ENCODE measurements at places on chromosomes 2 and 18. TPM values are rescaled to one million over a fixed set of nuclear protein-coding genes. Genes with fewer than 3 reads are reported as not detected.

DNA sequence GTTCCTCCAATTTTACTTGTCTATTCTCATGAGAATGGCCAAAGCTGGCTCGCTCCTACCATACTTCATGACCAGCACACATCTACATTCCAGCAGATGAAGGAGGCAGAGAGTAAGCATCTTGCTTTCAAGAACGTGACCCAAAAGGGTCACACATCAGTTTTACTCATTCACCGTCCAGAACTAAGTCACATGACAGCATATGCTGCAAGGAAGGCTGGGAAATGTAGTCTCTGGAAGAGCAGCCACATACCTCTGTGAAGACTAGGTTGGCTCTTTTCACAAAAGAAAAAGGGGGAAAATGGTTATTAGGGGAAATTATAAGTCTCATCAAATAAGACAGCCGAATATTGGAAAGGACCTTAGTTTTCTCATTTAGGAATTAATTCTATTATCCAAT is 835.3 kb downstream of the EPHA4 start:
- no peak for DNase-seq

DNA sequence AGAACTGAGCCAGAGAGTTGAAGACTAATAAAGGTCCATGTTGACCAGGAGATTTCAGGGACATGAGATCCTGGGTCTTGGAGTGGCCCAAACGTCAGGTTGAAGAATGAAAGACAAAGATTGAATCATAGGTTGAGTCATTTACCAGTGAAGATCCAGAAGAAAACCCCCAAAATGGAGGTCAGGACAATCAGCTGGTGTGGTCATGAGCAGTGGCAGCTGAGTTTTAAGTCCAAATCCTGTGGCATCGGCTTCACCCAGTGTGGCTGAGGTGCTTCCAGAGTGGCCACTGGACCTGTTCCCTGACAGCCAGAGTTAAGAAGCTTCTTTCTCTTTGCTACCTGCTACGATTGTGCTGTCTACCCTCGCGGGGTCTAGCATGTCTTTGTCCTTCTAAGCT is 234.0 kb downstream of the BCL2 start:
- DNase-seq: no peak

GRCh38 chr18:26483633-26484032 is 64.7 kb downstream of the KCTD1 start:
- no peak for DNase-seq

The ANKRD29 gene
- total RNA-seq: 20.9 TPM

The ITPRIPL1 gene
- total RNA-seq: 1.4 TPM

GRCh38 chr2:72533765-72534164 is 292.1 kb downstream of the EXOC6B start:
- DNase-seq: peak; percentile 15

The SATB2 gene
- 54.5 TPM for total RNA-seq

- DNase-seq: no peak
Observed at GRCh38 chr18:35662293-35663062, 80.9 kb downstream of the GALNT1 start.

The SCN2A gene
- 5.0 TPM for total RNA-seq

- DNase-seq: no peak
Observed at GRCh38 chr2:159297042-159297707, 10.7 kb upstream of the WDSUB1 start.

The C2orf80 gene
- total RNA-seq: not detected

DNA sequence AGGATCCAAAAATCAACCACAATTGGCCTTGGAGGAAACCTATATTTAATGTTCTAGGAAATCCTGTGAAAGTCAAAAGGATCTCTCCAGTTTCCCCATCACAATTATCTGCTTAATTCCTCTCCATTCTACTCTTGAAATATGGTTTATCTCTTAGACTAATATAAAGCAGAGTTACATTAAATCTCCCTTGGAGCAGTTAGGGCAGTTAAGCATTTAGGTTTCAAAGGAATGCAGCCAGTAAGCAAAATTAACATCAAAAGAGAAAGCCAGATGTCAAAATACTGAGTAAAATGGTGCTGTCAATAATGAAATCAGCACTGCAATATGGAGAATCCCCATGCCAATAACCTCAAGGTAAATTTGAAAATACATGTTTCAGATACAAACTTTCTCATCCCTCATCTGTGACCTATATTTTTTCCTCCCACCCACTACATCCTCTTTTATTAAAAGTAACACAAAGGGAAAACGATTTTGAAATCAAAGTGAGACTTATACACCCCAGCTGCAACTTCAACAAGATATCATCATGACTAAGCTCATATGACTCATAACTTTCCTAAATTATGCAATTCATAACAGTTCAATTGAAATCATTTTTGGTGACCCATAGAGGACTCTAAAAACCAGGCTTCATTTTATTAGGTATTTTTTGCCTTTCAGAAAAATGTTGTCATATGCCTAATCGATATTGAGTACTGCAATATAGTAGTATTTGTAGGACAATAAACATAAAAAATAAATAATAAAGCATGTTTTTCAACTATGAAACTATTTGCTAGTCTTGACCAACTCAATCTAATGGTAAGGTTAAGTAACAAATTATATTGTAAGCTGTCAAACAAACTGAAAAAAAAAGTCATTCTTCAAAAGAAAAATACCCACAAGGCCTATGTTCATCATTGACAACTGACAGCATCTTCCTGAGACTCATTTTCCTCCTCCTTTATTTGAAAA is 3.1 kb downstream of the ADAM17 start:
- DNase-seq: peak; percentile 90

- DNase-seq: no peak
Observed at GRCh38 chr2:119821266-119821665, 61.5 kb downstream of the PTPN4 start.

GRCh38 chr18:1102848-1103247 is 198.2 kb downstream of the ADCYAP1 start:
- DNase-seq: no peak

The NT5DC4 gene
- not detected for total RNA-seq

The ODC1 gene
- total RNA-seq: 109 TPM

The ATP5MC3 gene
- total RNA-seq: 87.2 TPM

- no peak for DNase-seq
Observed at GRCh38 chr2:132999421-132999820, 329.4 kb upstream of the LYPD1 start.

GRCh38 chr2:69026026-69026425 is 13.0 kb downstream of the ANTXR1 start:
- no peak for DNase-seq

DNA sequence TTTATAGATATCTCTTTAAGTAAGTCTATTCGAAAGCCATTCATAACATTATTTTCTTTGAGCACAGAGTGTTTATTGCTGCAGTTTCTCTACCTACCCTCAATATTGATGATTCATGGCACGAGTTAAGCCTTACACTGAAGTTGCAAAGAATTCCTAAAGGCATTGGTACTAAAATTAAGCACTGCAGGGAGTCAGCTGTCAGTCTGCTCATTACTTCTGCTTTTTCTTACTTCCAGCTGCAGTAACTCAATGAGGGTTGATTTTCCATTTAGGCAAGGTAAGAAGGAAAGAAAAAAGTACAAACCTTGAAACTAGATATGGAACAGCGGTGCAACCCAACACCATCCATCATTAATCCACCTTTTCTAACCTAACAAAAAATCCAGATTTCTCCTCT is 65.2 kb downstream of the RNF152 start:
- no peak for DNase-seq

The RTP5 gene
- total RNA-seq: not detected

DNA sequence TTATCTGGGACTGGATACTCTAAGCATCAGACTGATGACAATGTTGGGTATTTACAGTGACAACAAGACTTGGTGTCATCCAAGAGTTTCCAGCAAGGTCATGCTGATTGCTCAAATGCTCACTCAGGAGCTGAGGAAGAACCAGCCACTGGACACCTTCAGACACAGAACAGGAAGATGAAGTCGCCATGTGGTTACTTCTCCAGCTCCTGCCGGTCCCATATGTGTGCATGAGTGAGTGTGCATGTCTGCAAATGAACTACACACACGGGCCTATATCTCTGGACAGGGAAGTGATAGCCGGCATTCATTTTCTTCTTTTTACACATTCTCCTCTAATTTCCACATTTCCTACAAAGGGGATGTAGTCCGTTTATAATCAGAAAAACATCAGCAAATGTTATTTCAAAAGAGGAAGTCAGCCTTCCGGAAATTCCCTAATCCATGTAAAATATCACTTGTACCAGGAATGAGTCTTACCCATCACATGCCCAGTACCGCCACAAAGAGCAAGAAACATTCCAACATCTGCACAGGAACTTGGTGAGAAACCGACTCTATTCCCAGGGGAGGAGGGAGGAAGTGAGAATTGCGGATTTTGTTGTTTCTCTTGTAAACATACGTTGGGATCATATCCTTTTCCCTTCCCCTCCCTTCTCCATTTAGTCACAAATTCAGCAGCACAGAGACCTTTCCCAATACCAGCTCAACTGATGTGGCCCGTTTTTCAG is 10.8 kb downstream of the RFX8 start:
- DNase-seq: peak; percentile 87

Data from osteoblast (primary cell).